Astrocyte of the spinal cord (primary cell): ENCODE measurements at places on chromosomes 12 and 14.

- DNase-seq, result no peak
Measured at GRCh38 chr14:103138301-103139131, 15.3 kb downstream of the TNFAIP2 start.

DNA sequence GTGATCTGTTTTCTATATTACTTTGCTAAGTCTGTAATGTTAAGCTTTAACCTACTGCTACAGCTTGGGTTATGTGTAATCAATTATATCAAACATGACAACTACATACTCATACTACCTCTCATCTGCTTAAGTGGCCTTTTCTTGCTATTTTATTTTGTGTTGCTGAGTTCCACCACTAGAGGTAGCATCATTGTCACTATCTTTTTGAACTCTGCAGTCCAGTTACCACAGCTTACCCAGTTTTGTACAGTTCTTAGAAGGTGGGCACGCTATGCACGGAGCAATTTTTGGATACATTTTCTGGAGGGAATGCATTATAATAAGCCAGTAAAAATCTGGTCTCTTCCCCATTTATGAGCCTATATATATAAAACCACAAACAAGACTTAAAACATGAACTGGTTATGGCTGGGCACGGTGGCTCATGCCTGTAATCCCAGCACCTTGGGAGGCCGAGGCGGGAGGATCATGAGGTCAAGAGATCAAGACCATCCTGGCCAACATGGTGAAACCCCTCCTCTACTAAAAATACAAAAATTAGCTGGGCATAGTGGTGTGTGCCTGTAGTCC lies 48.5 kb downstream of the SAV1 start:
- DNase-seq, result peak; percentile 64

DNA sequence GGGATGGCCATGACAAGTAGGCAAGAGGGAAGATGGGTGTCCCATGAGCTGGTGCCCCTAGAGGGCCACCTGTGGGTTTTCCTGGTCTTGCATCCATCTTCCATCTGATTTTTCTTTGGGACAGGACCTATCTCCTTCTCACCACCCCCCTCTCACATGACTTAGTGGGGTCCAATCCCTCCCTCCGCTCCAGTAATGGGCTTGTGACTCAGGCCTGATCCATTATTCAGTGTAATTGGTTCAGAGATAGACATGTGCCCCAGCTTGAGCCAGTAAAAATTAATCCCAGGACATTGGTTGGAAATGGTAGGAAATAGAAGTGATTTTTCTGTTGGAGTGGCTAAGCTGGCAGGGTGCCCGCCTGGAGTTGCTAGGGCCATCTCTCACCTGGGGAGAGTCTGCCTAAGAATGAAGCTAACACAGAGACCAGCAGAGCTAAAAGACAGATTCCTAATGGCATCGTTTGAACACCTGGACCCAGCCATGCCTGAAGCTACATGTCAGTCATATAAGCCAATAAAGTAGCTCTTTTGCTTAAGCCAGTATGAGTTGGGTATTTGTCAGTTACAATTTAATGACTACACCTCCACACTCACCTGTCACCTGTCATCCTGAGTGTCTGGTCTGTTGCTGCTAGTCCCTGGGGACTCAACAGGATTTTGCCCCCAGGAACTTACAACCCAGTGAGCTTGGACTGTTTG lies 14.7 kb downstream of the RASAL1 start:
- DNase-seq, result no peak

GRCh38 chr14:25180221-25180620 lies 130.3 kb upstream of the STXBP6 start:
- no peak for DNase-seq

DNA sequence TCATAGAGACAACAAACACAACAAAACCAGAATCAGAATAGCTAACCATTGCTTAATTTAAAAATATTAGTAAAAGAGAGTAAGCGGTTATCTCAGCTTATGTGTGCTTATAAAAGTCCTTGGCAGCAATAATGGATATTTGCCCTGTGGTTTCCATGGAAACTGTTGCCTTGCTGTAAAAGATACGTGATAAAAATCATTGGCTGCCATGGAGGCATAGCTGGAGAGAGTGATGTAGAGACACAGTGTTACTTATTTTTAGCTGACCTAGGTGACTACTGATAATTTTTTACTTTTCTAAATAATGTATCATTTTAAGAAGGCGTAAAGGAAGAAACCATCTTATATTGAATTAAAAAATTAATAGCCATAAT lies 92.9 kb downstream of the ERC1 start:
- peak; percentile 76 for DNase-seq

DNA sequence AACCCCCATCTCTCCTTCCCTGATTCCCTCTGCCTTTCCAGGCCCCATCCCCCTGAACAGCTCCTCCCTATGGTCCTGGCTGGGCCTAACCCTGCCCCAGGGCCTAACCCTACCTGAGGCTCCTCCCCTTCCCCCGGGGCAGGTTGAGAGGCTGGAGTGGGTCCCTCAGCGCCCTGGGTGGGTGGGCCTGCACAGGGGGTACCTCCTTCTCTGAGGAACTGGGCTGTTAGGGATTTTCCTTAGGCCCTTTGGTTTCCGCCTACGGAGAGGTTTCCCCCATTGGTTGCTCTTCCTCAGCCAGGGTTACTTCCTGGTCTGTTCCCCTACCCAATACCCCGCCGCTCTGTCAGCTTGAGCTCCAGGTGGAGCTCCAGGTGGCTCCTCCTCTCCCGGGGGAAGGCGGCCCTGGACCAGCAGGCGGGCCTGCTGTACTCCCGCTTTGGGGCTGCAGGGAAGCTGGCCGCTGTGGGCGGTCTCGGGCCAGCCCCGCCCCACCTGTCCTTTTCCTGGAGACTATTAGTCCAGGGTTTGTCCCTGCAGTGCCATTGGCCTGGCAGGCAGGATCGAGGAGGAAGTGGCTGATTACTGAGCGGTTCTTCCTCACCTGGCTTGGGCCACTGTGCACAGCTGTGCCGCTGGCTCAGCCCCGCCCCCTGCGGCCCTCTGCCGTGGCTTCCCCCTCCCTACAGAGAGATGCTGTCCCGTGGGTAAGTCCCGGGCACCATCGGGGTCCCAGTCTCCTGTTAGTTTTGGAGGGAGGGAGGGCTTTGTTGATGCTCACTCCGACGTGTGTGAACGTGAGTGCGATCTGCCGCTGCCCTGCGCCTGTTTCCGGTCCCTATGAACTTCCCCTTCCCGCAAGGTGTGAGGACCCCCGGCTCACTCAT lies 2.5 kb downstream of the C12orf57 start:
- DNase-seq, result no peak

DNA sequence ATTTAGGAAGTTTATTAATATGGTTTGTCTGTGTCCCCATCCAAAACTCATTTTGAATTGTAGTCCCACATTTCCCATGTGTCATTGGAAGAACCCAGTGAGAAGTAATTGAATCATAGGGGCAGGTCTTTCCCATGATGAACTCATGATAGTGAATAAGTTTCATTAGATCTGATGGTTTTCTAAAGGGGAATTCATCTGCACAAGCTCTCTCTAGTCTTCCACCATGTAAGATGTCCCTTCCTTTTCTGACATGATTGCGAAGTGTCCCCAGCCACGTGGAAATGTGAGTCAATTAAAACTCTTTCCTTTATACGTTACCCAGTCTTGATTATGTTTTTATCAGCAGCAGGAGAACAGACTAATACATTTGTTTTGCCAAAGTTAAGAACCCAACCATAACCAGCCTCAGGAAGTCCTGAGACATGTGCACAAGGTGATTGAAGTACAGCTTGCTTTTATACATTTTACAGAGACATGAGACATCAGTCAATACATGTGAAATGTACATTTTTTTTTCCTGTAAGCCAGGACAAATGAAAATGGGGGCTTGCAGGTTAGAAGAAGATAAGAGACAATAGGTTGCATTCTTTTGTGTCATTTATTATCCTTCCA lies 1136.7 kb downstream of the TMEM121 start:
- no peak for DNase-seq

DNA sequence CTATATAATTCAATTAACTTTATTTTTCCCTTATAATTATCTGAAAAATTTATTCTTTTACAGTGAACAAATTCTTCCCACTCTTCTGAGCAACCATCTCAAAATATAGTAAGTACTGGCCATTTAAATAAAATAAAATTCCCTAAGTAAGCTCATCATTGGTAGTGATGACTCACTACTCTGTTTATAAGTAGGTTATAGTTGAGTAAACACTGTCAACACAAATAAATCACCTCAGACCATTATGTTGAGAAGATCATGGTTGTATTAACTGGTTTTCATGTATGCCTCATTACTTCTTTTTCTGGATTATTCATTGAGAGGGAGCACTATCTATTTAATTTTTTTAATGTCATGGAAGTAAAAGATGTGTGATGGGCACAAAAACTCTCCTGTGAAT lies 220.5 kb downstream of the SEC23A start:
- DNase-seq, result no peak

DNA sequence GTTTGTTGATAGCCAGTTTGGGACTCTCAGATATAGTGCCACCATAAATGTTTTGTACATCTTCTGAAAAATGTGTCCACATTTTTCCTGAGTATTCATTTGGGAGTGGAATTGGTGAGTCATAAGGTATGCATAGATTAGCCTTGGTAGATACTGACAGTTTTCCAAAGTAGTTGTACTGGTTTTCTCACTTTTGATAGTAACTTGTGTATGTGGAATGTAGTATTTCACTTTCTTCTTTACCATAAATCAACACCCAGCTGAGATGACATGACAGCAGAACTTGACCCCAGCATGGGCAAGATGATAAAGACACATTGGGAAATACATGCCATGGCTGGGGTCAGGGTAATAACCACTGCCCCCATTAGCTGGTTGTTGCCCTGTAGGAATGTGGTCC lies 5.4 kb downstream of the FBXW8 start:
- peak; percentile 35 for DNase-seq

- DNase-seq, result no peak
Measured at GRCh38 chr14:55356913-55357312, 54.7 kb downstream of the ATG14 start.

DNA sequence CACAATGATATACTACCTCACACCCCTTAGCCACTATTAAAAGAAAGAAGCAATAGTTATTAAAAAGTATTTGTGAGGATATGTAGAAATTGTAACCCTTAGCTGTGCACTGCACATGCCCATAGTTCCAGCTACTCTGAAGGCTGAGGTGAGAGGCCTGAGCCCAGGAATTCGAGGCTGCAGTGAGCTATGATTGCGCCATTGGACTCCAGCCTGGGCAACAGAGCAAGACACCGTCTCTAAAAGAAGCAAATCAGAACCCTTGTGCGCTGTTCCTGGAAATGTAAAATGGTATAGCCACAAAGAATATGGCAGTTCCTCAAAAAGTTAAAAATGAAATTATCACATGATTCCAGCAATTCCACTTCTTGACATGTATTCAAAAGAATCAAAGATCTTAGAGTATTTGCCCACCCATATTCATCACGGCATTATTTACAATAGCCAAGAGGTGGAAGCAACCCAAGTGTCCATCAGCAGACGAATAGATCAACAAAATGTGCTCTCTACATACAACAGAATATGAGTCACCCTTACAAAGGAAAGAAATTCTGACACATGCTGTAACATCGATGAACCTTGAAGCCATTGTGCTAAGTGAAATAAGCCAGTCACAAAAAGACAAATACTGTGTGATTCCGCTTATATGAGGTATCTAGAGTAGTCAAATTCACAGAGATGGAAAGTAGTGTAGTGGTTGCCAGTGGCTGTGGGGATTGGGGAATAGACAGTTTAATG lies 23.7 kb upstream of the YLPM1 start:
- DNase-seq, result no peak

GRCh38 chr14:20501346-20501745 lies 4.0 kb upstream of the RNASE10 start:
- DNase-seq, result peak; percentile 33

GRCh38 chr14:54794159-54794558 lies 108.5 kb downstream of the GCH1 start:
- no peak for DNase-seq

DNA sequence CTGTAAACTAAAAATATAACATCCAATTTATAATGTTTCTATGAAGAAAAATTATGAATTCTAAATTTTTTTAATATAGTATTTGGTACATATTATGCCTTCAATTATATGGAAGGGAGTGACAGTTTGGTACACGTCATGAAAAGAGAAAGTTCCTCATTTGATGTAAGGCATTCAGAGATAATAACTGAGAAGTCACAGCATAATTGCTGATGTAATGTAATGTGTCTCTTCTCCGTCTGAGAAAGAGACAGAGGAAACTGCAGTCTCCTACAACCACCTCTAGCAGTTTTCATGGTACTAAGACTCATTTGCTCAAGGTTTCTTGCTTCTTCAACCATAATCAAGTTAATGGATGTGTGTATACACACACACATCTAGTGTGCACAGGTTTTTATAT lies 2.3 kb upstream of the CD69 start:
- DNase-seq, result no peak

GRCh38 chr14:97028382-97028781 lies 231.2 kb downstream of the VRK1 start:
- no peak for DNase-seq

GRCh38 chr14:104142136-104142945 lies 4.0 kb downstream of the KIF26A start:
- DNase-seq, result no peak

GRCh38 chr12:113222730-113223531 lies 1.7 kb downstream of the TPCN1 start:
- DNase-seq, result peak; percentile 91

DNA sequence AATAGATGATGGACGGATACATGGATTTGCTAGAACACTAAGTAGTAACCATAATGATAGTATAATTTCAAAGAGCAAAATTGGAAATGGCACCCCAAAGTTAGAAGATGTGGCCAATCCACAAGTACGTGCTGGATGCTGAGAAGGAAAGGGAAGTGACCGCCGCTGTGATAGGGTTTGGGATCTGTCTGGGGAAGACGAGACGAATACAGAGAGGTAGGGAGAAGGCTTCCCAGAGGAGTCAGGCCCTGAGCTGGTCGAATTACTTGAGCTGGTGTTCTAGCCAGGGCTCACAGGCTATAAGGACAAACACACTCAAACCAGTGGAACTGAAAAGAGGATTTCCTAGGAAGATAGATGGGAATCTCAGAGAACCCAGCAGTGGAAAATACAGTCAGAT lies 9.4 kb upstream of the ACVR1B start:
- no peak for DNase-seq

DNA sequence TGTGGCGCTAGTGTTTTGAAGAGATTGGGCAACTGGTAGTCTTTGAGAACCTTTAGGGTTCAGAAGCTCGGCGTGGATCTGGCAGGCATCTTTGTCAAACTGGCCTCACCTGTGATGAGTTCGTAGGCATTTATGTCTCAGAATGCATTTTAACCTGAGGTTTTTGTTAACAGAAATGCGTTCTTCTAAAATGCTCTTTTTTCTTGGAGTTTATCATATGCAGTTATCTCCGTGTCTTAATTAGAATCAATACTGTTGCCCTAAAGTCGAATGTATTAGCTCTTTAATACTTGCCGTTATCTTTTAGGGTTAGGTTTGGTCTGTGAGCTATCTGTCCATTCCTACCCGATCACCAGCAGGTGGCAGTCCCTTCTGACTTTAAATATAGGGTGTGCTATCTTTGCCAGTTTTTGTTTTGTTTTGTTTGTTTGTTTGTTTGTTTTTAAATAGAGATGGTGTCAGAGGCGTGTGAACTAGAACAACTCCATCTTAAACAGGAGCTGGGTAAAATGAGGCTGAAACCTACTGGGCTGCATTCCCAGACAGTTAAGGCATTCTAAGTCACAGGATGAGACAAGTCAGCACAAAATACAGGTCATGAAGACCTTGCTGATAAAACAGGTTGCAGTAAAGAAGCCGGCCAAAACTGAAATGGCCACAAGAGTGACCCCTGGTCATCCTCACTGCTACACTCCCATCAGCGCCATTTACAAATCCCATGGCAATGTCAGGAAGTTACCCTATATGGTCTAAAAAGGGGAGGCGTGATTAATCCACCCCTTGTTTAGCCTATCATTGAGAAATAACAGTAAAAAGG lies 1.4 kb downstream of the ATF1 start:
- peak; percentile 61 for DNase-seq
